ENCODE measurements at places on chromosomes 3 and 15.

- no peak for DNase-seq
These were observed 45.9 kb upstream of the TMEM115 start for GRCh38 chr3:50405249-50405648.

DNA sequence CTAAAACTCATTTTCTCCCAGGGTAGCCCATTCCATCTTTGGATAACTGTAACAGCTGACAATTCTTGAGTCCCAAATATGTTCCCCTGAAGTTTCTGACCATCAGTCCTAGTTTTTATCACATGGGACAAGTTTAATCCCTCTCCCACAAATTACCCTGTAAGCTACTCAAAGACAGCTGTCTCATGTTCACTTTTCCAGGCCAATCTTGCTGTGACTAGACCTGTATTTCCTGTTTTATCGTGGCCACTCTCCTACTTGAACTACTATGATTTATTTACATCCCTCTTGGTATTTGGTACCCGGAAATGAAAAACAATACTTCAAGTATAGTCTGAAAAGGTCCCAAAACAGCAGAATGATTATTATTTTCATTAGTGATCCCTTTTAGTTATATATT, 95.1 kb upstream of the MEX3B start:
- no peak for DNase-seq

DNA sequence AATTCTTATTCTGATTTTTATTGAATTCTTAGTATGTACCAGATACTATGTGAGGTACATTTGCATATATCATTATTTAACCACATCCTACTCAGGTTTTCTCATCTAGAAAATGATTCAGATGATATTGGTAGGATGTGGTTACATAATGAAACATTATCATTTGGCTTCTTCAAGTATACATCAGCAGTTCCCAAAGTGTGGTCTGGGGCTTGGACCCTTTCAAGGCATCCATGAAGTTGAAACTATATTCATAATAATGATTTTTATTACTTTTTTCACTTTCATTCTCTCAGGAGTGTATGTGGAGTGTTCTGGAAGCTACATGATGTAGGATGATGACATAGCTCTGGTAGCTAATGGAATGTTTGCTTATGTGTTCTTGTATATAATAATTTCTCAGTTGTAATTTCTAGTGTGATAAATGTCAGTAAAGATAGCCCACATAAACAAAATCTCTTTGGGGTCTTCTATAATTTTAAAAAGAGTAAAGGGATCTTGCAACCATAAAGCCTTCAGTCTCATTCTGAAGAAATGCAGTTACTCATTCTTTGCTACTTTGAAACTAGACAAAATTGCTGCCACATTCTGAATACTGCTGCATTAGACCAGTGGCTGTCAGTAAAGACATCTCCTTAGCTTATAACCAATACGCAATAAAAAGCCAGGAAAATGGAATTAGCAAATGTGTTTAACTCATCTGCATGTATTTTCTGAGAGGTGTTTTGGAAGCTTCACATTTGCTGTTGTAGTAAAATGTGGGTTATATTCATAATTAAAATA, 95.8 kb downstream of the PPARG start:
- no peak for DNase-seq

DNA sequence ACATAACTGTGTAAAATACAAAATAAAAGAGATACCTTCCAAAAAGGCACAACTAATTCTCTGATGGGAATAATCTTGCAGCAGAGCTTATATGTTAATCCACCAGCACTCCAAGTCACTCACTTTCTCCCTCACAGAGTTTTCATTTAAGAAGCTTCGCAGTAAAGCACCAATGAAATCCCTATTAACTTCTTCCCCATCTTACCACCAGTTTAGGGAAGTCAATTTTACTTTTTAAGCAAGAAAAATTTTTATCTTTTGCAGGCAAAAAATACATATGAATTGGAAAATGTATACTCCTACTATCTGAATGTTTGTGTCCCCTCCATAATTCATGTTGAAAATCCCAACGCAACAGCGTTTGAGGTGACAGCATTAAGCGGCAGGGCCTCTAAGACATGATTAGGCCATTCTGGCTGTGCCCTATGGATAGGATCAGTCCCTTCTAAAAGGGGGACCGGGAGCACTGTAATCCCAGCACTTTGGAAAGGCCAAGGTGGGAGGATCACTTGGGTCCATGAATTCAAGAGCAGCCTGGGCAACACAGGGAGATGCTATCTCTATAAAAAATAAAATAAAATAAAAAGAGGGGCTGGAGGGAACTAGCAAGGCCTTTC, 435.8 kb downstream of the SHQ1 start:
- no peak for DNase-seq

DNA sequence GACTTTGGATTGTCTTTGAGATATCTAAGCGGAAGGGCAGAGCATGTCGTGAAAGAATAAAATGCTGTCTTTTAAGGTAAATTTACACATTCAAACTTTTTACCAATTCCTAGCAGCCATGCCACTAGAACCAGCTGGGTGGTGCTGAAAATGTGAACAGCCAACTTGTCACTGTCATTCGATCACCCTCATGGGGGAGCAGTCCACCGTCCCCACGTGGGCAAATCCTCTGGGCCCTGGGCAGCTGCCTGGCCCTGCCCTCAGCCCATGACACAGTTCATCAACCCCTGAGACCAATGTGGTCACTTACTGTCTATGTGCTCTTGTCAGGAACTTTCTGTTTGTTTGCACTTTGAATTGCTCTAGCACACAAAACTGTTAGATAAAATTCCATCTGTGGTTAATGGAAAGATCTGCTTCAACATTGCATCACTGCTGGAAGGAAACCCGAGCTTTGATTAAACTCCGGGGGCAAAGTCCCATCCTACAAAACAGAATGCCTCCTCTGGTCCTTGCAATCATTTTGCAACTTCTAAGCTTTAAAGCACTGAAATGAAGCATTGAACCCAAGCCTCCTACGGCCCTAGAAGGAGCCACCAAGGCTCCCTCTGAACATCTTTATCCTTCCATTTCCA, 50.1 kb downstream of the PCSK6 start:
- no peak for DNase-seq

GRCh38 chr15:42137461-42138261, 18.8 kb downstream of the PLA2G4F start:
- no peak for DNase-seq

- no peak for DNase-seq
These were observed 1.2 kb downstream of the PHC3 start for GRCh38 chr3:170180079-170180907.
